ENCODE measurements at places on chromosomes 2 and 18.

- no peak for DNase-seq
Measured at GRCh38 chr2:127413782-127414637, 4.2 kb upstream of the PROC start.

- peak; percentile 29 for DNase-seq
Measured at GRCh38 chr2:48209214-48209885, 303.1 kb upstream of the FBXO11 start.

- peak; percentile 73 for DNase-seq
Measured at GRCh38 chr2:168346725-168347477, 99.5 kb upstream of the STK39 start.

DNA sequence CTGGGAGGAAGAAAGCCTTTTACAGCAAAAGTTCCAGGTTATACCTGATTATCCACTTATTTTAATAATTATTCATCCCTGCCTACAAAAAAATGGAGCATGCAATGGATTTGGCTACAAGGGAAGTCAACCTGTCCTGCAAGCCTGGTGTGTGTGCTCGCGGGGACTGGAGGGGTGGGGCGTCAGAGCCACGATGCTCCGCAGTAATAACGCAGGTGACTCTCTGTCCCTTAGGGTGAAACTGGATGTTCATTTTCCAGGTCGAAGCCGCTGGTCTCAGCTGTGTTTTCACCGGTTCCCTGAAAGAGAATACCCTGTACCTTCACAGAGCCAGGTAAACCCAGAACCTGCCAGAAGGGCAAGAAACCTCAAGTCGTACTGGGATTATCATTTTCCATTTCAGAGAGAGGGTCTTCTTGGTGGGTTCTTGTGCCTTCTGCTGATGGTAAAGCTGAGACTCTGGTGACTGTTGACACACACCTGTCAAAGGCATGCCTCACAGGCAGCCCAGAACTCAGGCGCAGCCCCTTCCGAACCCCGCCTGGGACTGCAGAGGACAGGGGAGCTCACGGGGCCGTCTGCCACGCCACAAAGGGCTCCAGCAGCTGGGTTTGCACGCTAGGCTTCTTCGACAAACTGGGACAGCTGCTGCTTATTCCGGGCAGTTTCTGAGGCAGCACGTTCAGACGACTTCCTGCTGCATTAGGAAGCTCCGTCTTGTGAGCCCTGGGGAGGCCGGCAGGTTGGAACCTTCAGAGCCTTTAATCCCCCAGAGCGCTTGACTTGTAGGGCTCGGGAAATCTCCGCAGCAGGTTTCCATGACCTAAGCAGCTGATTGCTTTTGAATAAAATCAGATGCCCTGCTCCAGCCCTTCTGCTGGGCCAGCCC lies 58.6 kb downstream of the KCNG2 start:
- DNase-seq = no peak

DNA sequence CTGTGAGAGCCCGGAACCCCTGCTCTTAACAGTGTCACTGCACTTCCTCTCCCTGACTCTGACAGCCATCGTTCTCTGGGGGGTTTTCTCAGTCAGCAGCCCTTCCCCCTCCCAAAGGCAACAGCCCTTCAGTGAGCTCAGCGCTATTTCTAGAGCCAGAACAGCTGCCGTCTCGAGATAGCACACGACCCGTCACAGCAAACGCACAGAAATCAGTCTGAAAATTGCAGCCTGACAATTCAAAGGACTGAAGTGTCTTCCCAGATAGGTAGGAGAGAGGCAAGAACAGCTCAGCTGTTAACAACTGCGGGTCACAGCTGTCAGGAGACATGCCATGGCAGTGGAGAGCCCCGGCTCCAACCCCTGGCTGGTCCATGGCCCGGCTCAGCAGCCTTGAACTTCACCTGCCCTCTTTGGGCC lies 45.4 kb downstream of the ST8SIA5 start:
- DNase-seq = no peak

Measured in right cardiac atrium (tissue), 5 donors.